ENCODE measurements at places on chromosomes 3 and 15.

GRCh38 chr15:78306176-78306774 is 6.9 kb upstream of the SKIC8 start:
- H3K27ac ChIP-seq: no peak overlapping the region
- H3K4me1 ChIP-seq: peaks cover 12% of the 10 kb centered on the region
- no peak for DNase-seq

GRCh38 chr15:64092864-64093626 is 593 bp downstream of the CIAO2A start:
- peaks cover 26% of the 10 kb centered on the region for H3K36me3 ChIP-seq
- H3K4me3 ChIP-seq: peak overlapping the region; percentile 99
- H3K27ac ChIP-seq: peak overlapping the region; percentile 96
- no peaks in the 10 kb centered on the region for H3K27me3 ChIP-seq

- no peak for DNase-seq
- no peaks in the 10 kb centered on the region for H3K27me3 ChIP-seq
- no peak overlapping the region for H3K27ac ChIP-seq
- no peaks in the 10 kb centered on the region for H3K4me1 ChIP-seq
- H3K36me3 ChIP-seq: peaks cover 12% of the 10 kb centered on the region
Measured at GRCh38 chr3:123143669-123144411, 57.9 kb upstream of the SEC22A start.

DNA sequence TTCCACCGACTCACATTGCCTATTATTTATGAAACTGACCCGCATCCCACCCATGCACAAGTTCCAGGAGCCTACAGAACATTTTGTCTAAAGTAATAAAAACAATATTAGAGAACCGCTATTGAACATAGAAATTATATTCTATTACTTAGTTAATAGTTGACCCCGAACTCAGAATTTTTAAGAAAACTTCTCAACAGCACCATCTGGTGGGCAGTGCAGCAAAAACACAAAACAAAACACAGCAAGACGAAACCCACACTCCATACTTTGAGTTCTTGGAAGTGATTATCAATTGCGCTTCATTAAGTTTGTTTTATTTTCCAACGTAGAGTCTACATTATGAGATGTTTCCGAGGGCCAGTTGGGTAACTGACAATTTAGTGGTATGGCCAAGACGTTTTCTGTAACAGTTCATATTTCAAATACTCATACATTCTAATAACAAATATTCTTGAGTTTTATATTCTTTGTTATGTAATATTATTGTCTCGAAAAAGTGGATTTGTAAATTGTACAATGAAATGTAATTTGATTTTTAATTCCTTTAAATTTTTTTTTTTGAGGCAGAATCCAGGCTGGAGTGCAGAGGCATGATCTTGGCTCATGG is 24.0 kb upstream of the C3orf70 start:
- H3K4me1 ChIP-seq: no peaks in the 10 kb centered on the region
- DNase-seq: no peak
- H3K36me3 ChIP-seq: no peaks in the 10 kb centered on the region
- H3K27me3 ChIP-seq: peaks cover 6% of the 10 kb centered on the region
- no peak overlapping the region for H3K27ac ChIP-seq
- no peak overlapping the region for H3K4me3 ChIP-seq

- no peaks in the 10 kb centered on the region for H3K4me1 ChIP-seq
- H3K4me3 ChIP-seq: no peak overlapping the region
- no peaks in the 10 kb centered on the region for H3K36me3 ChIP-seq
- no peak for DNase-seq
Measured at GRCh38 chr3:175200391-175201095, 341.4 kb downstream of the NAALADL2 start.
